ENCODE measurements at places on chromosomes 5 and 9. TPM values are rescaled to one million over a fixed set of nuclear protein-coding genes. Genes with fewer than 3 reads are reported as not detected.

GRCh38 chr5:159058716-159059636, 40.7 kb downstream of the EBF1 start:
- no peak for DNase-seq
- peaks cover 9% of the 10 kb centered on the region for H3K4me1 ChIP-seq
- H3K27ac ChIP-seq: no peak overlapping the region
- H3K27me3 ChIP-seq: no peaks in the 10 kb centered on the region

GRCh38 chr9:131578731-131579504, 33.6 kb downstream of the PRRT1B start:
- no peak for DNase-seq
- H3K27me3 ChIP-seq: no peaks in the 10 kb centered on the region
- H3K4me3 ChIP-seq: no peak overlapping the region
- peaks cover 8% of the 10 kb centered on the region for H3K4me1 ChIP-seq
- H3K36me3 ChIP-seq: peaks cover 99% of the 10 kb centered on the region

- peak; percentile 17 for DNase-seq
- peaks cover 21% of the 10 kb centered on the region for H3K4me1 ChIP-seq
- no peak overlapping the region for H3K27ac ChIP-seq
Observed at GRCh38 chr5:82358457-82358856, 80.3 kb upstream of the RPS23 start.

DNA sequence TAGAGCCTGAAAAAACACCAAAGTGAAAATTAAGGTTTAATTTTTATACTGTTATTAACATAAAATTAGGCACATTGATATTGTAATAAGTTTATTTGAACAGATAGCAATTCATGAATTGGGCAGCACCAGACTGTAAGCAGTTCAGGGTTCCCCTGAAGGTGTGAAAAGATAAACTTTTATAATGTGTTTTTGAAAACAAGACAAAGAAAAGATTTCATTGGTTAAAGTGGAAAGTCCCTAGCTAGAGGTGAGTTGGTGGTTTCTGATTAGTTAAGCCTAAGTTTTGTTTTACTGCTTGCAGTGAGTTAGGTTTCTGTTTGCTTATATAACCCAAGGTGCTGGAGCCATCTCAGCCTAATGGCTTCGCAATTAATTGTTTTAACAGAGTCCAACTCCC, 96.5 kb upstream of the RPS23 start:
- H3K4me1 ChIP-seq: no peaks in the 10 kb centered on the region
- no peak overlapping the region for H3K27ac ChIP-seq
- DNase-seq: no peak
- H3K27me3 ChIP-seq: no peaks in the 10 kb centered on the region
- no peaks in the 10 kb centered on the region for H3K36me3 ChIP-seq
- no peak overlapping the region for H3K4me3 ChIP-seq

Gene NEURL1B
- 74.7 TPM for total RNA-seq

- H3K27ac ChIP-seq: no peak overlapping the region
- DNase-seq: no peak
- no peaks in the 10 kb centered on the region for H3K27me3 ChIP-seq
- no peaks in the 10 kb centered on the region for H3K4me1 ChIP-seq
- H3K4me3 ChIP-seq: no peak overlapping the region
Observed at GRCh38 chr5:109653561-109654239, 36.0 kb upstream of the MAN2A1 start.

DNA sequence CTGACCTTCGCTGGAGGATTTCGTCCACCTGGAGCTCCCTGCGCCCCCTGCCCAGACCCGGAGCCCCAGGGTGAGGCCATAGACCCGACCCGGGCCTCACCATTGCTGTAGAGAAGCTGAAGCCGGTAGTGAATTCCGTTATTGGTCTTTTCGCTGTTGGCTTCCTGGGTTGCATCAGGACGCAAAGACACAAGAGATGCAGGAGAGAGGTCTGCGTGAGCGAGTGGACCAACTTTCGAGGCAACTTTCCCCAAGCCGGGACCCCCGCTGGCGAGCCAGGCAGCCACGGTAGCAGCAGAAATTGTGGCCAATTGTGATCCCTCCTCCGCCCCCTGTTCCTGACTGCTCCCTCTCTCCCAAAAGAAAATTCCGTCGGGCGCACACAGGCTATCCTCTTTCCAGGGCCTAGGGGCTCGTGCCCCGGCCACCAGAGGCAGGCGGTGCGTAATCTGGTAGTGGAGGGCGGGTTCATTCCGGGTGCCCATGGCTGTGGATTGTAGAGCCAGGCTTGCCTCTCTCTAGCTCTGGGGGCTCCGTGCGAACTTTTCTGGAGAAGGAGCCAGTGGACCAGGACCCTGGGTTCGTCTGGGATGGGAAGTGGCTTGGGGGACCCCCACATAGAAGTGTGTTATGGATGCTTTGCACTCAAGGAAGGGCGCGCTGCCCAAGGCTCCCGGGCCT, 3.3 kb downstream of the EBF1 start:
- H3K27me3 ChIP-seq: peaks cover 18% of the 10 kb centered on the region
- H3K27ac ChIP-seq: peak overlapping the region; percentile 82
- H3K36me3 ChIP-seq: no peaks in the 10 kb centered on the region
- no peak for DNase-seq
- H3K4me3 ChIP-seq: peak overlapping the region; percentile 61

DNA sequence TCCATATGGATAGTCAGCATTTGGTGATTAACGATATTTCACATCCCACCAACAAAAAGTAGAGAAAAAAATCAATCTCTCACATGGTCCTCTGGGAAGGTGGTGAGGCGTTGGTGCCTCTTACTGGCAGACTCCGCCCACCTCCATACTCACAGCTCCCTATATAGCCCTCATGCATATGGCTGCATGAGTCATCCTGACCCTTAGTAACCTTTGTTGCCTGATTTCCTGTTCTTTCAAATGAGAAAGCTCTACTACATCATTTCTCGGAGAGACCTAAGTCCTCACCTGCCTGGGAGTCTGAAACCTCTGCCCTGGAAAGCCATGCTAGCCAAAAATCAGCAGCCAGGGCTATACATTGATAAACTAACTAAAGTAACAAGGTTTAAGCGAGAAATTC, 33.3 kb upstream of the ABCA1 start:
- H3K4me3 ChIP-seq: no peak overlapping the region
- DNase-seq: no peak
- H3K27ac ChIP-seq: no peak overlapping the region
- H3K36me3 ChIP-seq: no peaks in the 10 kb centered on the region
- no peaks in the 10 kb centered on the region for H3K4me1 ChIP-seq

Gene NRG2
- total RNA-seq: 2.8 TPM

Gene CNTNAP3
- total RNA-seq: 57.0 TPM

DNA sequence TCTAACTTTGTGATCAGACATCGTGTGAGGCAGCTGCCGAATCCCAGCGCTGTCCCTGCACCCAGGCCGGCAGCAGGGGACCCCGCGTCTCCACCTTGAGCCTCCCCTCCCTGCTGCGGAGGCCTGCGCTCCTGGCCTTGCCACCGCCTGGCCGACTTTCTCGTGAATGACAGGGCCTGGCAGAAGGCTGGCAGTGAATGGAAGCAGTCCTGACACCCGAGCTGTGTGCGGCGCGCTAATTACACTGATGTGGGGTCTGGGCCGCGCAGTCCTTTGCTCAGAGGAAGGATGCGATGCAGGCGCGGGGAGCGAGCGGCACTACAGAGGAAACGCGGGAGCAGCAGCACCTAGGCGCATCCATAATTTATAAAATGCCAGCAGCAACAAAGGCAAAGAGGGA, 40.3 kb downstream of the POU4F3 start:
- H3K36me3 ChIP-seq: no peaks in the 10 kb centered on the region
- H3K4me1 ChIP-seq: no peaks in the 10 kb centered on the region
- no peak overlapping the region for H3K27ac ChIP-seq

Gene UNC5A
- not detected for total RNA-seq

GRCh38 chr5:52694648-52695047, 93.1 kb upstream of the ITGA1 start:
- no peaks in the 10 kb centered on the region for H3K36me3 ChIP-seq
- no peak overlapping the region for H3K4me3 ChIP-seq
- H3K4me1 ChIP-seq: peaks cover 69% of the 10 kb centered on the region
- no peak for DNase-seq
- H3K27ac ChIP-seq: no peak overlapping the region
- H3K27me3 ChIP-seq: no peaks in the 10 kb centered on the region

Gene PRR16
- 3.7 TPM for total RNA-seq

Gene HSPB3
- total RNA-seq: 33.1 TPM

- H3K27ac ChIP-seq: no peak overlapping the region
- no peak for DNase-seq
- no peaks in the 10 kb centered on the region for H3K27me3 ChIP-seq
- peaks cover 24% of the 10 kb centered on the region for H3K4me1 ChIP-seq
- no peak overlapping the region for H3K4me3 ChIP-seq
Observed at GRCh38 chr9:84136119-84136868, 155.7 kb downstream of the RMI1 start.

DNA sequence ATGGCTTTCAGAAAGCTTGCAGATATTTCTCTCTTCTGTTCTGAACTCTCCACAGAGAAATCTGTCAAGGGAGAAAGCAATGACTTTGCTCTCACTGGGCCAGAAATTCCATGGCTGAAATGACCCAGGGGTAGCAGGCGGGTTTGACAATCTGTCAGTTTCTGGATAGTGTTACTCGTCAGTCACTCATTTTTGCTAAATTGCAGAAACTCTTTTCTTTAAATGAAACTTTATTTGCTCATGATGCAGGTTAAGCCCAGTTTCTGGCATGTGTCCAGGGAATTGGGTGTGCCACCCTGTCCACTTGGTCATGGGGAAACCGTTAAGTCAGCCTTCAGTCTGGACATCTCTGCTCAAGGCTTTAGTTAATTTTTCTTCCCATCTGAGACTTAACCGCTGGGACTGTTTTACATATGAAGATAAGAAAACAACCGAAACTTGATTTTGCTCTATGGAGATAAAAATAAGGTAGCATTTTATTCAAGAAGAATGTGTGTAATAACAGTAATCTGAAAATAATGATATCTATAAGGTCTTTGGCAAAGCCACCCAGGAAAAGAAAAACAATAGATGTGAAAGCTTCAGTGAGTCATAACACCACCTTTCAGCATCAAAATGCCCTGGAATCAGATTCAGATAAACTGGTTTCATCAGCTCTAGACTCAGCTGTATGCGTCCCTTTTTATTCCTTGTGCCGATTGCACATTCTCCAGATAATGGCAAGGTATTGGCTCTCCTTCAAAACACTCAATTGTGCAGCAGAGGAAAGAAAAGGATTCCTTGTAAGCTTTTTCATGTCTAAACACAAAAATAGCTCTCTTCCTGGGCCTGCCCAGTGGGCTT, 308.3 kb downstream of the ZSWIM6 start:
- no peak overlapping the region for H3K4me3 ChIP-seq
- H3K27ac ChIP-seq: no peak overlapping the region
- no peak for DNase-seq
- peaks cover 14% of the 10 kb centered on the region for H3K4me1 ChIP-seq
- H3K36me3 ChIP-seq: no peaks in the 10 kb centered on the region

Gene PCDHAC2
- total RNA-seq: 8.8 TPM

DNA sequence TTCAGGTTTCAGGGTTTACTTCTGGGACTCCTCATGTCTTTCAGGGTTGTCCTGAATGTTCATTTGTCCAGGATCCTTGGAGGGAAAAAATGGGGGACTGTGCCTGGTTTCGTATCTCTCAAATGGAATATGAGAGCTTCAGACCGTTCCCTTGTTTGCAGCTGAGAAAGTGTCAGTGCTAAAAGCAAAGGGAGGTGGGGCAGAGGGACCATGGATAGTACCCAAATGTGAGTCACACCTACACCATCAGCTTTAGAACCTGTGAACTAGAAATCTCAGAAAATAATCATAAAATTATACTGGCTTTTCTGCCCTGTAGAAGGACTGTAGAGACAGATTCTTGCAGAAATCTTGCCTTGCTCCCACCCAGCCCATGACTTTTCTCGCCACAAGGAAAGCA, 84.3 kb upstream of the TAF11L2 start:
- H3K27ac ChIP-seq: no peak overlapping the region
- no peaks in the 10 kb centered on the region for H3K36me3 ChIP-seq
- H3K4me3 ChIP-seq: no peak overlapping the region
- H3K27me3 ChIP-seq: no peaks in the 10 kb centered on the region
- no peaks in the 10 kb centered on the region for H3K4me1 ChIP-seq

GRCh38 chr5:43300112-43300511, 13.1 kb downstream of the HMGCS1 start:
- peaks cover 22% of the 10 kb centered on the region for H3K36me3 ChIP-seq
- peaks cover 19% of the 10 kb centered on the region for H3K4me1 ChIP-seq
- no peak overlapping the region for H3K4me3 ChIP-seq
- no peak for DNase-seq
- H3K27ac ChIP-seq: no peak overlapping the region
- no peaks in the 10 kb centered on the region for H3K27me3 ChIP-seq

DNA sequence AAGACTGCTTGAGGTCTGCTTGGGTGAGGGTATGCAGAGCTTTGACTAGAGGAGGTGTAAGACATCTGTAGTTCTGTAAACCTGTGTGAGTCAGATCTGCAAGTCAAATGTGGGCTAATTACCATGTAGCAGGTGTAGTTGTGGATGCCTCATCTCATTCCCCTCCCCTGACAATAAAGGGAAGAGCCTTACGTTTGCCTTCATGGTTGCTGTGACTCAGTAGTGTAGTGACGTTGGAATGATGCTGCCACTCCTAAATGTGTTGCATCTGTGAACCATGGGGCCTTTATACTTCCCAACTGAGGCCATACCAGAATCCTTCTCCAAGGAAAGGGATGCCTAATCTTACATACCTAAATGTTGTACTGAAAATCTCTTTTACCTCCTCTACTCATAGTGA, 26.0 kb downstream of the PRDM6 start:
- no peak for DNase-seq
- H3K27me3 ChIP-seq: no peaks in the 10 kb centered on the region
- no peak overlapping the region for H3K4me3 ChIP-seq
- H3K27ac ChIP-seq: no peak overlapping the region
- no peaks in the 10 kb centered on the region for H3K4me1 ChIP-seq

- DNase-seq: no peak
- H3K36me3 ChIP-seq: no peaks in the 10 kb centered on the region
- H3K4me1 ChIP-seq: no peaks in the 10 kb centered on the region
- H3K4me3 ChIP-seq: no peak overlapping the region
- no peaks in the 10 kb centered on the region for H3K27me3 ChIP-seq
- H3K27ac ChIP-seq: no peak overlapping the region
Observed at GRCh38 chr5:32851559-32852173, 140.5 kb downstream of the NPR3 start.

GRCh38 chr5:87155106-87155505, 112.6 kb upstream of the RASA1 start:
- no peak overlapping the region for H3K27ac ChIP-seq
- no peak overlapping the region for H3K4me3 ChIP-seq
- no peak for DNase-seq
- H3K4me1 ChIP-seq: no peaks in the 10 kb centered on the region

Gene SUSD3
- 1.2 TPM for total RNA-seq

GRCh38 chr5:102958481-102959011, 161.4 kb downstream of the GIN1 start:
- DNase-seq: no peak
- no peak overlapping the region for H3K4me3 ChIP-seq
- H3K27ac ChIP-seq: no peak overlapping the region
- H3K4me1 ChIP-seq: peaks cover 19% of the 10 kb centered on the region
- H3K36me3 ChIP-seq: no peaks in the 10 kb centered on the region

Gene AGXT2
- total RNA-seq: not detected

DNA sequence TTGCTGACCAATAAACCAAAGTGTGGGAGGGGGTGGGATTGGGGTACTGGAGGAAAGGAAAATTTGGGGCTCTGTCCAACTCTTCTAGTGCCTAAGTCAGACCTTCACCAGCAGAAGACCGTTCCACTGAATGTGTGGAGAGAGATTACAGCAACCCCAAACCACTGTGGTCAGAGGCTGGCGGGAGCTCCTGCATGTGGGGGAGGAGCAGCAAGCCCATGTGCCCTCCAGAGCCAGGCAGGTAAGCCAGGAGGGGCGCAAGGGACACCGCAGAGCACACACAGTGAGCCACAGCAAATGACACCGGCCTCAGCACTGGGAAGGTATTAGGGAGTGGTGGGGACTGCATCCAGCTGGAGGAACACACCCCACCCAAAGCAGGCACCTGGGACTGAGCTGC, 62.9 kb downstream of the SMIM23 start:
- H3K27ac ChIP-seq: no peak overlapping the region
- no peaks in the 10 kb centered on the region for H3K36me3 ChIP-seq
- no peaks in the 10 kb centered on the region for H3K4me1 ChIP-seq
- DNase-seq: no peak
- H3K4me3 ChIP-seq: no peak overlapping the region

All from esophagus muscularis mucosa (tissue), 4 donors.